Naive thymus-derived CD4-positive, alpha-beta T cell (primary cell): ENCODE measurements at places on chromosomes 2 and 18. TPM values are rescaled to one million over a fixed set of nuclear protein-coding genes. Genes with fewer than 3 reads are reported as not detected.

The CNGA3 gene
- not detected for polyA plus RNA-seq

The ALK gene
- polyA plus RNA-seq = 0.13 TPM

GRCh38 chr18:62877411-62878221 is 162.3 kb downstream of the PHLPP1 start:
- H3K27ac ChIP-seq = no peak overlapping the region
- no peaks in the 10 kb centered on the region for H3K27me3 ChIP-seq
- no peak overlapping the region for H3K4me3 ChIP-seq
- no peaks in the 10 kb centered on the region for H3K36me3 ChIP-seq
- no peak for DNase-seq

DNA sequence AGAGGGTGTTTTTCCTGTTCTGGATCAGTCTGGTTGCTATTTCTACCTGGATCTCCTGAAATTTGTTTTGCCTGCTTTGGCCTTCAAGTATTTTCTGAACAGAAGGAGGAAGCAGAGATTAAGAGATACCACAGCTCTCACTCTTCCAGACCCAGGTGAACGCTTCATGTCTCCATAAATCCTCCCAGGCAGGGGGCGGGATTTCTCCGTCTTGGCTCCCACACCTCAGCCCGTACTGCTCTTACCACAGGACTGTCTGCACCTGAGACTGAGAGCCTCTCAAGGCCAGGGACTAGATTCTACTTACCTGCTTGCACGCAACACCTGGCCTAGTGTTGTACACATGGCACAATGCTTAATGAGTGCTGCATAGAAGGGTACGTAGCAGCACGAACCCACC is 59.9 kb upstream of the LRPPRC start:
- H3K27ac ChIP-seq = no peak overlapping the region
- H3K4me1 ChIP-seq = no peaks in the 10 kb centered on the region
- no peak for DNase-seq
- no peaks in the 10 kb centered on the region for H3K36me3 ChIP-seq
- H3K4me3 ChIP-seq = no peak overlapping the region
- H3K27me3 ChIP-seq = no peaks in the 10 kb centered on the region

DNA sequence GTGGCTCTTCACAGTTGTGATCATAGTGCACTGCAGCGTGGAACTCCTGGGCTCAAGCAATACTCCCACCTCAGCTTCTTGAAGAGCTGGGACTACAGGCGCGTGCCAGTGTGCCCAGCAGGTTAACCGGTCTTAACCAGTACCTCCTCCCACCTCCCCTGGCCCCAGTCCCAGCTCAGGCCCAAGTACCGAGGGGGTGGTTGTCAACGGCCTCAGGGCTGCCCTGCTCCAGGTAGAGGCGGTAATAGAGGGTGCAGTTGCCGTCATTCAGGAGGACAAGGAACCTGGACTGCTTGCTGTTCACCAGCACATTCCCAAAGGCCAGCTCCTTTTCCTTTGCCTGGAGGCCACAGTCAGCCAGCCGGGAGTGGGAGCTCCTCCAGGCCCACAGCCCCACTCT is 19.7 kb downstream of the CFAP65 start:
- H3K36me3 ChIP-seq = no peaks in the 10 kb centered on the region
- H3K27ac ChIP-seq = no peak overlapping the region
- H3K4me3 ChIP-seq = no peak overlapping the region
- H3K4me1 ChIP-seq = no peaks in the 10 kb centered on the region

DNA sequence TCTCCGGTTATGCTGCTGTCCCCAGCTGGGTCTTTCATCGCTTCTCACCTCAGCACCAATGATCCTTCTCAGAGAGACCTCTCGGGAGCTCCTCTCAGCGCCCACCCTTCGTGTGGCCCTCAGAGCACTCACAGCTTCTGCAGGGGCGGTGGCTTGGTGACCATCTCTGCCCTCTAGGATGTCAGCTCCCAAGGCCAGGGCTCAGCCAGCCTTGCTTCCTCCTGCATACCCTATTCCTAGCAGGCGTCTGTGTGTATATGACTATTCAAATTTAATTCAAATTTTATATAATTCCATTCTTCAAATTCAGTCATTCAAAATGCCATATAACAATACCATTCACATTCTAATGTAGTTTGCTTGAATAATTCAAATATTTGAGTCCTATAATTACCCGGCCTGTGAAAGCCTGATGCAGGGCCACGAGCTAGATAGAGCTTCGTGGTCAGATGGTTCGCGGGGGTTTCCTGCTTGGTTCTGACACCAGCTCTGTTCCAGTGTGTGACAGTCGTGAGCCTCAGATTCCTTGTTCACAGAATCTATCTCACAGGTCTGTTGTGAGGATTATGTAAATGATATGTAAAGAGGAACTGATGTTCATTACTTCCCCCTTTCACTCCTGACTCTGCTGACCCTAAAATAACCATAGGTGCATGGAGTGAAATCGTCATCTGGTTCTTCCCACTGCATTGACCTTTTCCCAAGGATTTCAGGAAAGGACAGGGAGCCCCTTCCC is 94.0 kb upstream of the CNGA3 start:
- no peak for DNase-seq
- H3K27ac ChIP-seq = no peak overlapping the region
- H3K4me3 ChIP-seq = no peak overlapping the region
- H3K27me3 ChIP-seq = no peaks in the 10 kb centered on the region

The KIAA2012 gene
- polyA plus RNA-seq = not detected

- no peaks in the 10 kb centered on the region for H3K27me3 ChIP-seq
- H3K4me3 ChIP-seq = no peak overlapping the region
- no peak overlapping the region for H3K27ac ChIP-seq
Measured at GRCh38 chr2:13201924-13202323, 485.2 kb downstream of the TRIB2 start.

The ABCG5 gene
- not detected for polyA plus RNA-seq

GRCh38 chr2:186713691-186714090 is 19.8 kb downstream of the FAM171B start:
- no peaks in the 10 kb centered on the region for H3K4me1 ChIP-seq
- H3K36me3 ChIP-seq = no peaks in the 10 kb centered on the region
- H3K4me3 ChIP-seq = no peak overlapping the region
- H3K27ac ChIP-seq = no peak overlapping the region

The SLC9A2 gene
- not detected for polyA plus RNA-seq

The HOXD12 gene
- not detected for polyA plus RNA-seq

DNA sequence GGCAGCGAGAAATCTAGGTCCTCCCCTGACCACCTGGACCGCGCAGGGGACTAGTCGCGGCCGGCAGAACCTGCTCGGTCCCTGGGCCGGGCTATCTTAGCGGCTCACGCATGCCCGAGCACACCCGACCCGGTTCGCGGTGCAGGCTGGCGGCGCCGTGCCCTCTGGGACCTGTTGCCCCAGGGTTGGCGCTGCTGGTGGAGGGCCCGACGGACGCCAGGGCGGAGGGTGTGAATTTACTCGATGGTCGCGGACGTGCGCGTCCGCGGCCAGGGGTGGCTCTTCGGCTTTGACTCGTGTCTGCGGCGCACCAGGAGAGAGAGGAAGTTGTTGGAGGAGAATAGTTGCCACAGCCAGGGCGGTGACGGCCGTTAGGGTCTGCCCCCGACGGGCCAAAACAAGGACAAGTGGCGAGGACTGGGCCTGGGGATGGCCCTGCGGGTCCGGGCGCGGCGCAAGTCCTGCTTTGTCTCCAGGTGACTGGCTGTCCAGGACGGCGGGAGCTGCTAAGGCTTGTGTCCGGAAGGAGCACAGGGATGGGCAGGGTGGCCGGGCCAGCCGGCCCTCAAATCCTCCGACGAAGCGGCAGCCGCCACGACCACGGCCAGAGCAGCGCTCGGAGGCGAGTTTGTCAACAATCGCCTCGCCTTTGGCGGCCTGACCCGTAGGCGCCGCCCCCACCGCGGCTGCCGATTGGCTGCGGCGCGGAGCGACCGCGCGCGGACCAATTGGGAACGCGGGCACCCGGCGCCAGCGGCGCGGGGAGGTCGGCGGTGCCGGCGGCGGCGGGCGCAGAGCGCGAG is 1.3 kb downstream of the BCL2L11 start:
- peak; percentile 77 for DNase-seq
- H3K4me3 ChIP-seq = peak overlapping the region; percentile 87
- no peaks in the 10 kb centered on the region for H3K36me3 ChIP-seq
- H3K27ac ChIP-seq = peak overlapping the region; percentile 66
- H3K27me3 ChIP-seq = peaks cover 14% of the 10 kb centered on the region

DNA sequence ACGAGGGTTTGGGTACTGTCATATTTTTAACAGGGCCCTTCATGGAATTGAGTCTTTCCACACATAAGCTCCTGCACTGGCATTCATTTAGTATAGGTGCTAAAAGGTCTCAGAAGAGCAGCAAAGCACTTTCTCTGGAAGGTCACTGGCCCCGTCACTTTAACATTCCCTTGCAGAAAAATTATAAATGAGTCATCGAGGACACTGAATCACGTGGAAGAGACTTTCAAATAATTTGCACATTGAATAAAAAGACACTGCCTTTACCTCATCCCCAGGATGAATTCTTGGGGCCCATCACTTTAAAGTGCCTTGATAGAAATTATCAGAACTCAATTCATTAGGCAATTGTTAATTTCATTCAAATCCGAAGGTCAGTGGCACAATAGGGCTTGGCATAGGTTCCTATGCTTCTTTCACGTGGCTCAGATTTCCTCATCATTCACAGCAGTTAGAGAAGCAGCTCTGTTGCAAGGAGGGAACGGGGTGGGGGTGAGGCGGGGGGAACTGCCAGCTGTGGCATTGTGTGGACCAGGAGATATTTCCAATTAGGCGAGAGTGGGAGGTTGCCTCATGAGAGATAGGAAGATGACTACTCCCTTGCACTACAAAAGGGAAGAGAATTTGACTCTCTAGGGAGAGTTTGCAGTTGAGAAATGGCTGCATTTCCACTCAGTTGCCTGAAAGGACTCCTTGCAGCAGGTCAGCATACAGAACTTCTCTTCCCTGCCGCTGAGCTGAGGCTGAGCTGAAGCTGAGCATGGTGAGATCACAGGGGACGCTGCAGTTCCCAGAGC is 86.3 kb upstream of the NPAS2 start:
- H3K36me3 ChIP-seq = no peaks in the 10 kb centered on the region
- DNase-seq = no peak
- no peak overlapping the region for H3K27ac ChIP-seq
- H3K4me3 ChIP-seq = no peak overlapping the region
- no peaks in the 10 kb centered on the region for H3K27me3 ChIP-seq

GRCh38 chr2:116692988-116693387 is 1121.5 kb upstream of the DDX18 start:
- H3K4me3 ChIP-seq = no peak overlapping the region
- no peak for DNase-seq
- no peaks in the 10 kb centered on the region for H3K36me3 ChIP-seq

- no peaks in the 10 kb centered on the region for H3K27me3 ChIP-seq
- no peaks in the 10 kb centered on the region for H3K4me1 ChIP-seq
- no peak for DNase-seq
- no peak overlapping the region for H3K4me3 ChIP-seq
- peaks cover 16% of the 10 kb centered on the region for H3K36me3 ChIP-seq
- no peak overlapping the region for H3K27ac ChIP-seq
Measured at GRCh38 chr2:157741819-157742484, 113.3 kb upstream of the ACVR1C start.

The GAREM2 gene
- polyA plus RNA-seq = 2.4 TPM

DNA sequence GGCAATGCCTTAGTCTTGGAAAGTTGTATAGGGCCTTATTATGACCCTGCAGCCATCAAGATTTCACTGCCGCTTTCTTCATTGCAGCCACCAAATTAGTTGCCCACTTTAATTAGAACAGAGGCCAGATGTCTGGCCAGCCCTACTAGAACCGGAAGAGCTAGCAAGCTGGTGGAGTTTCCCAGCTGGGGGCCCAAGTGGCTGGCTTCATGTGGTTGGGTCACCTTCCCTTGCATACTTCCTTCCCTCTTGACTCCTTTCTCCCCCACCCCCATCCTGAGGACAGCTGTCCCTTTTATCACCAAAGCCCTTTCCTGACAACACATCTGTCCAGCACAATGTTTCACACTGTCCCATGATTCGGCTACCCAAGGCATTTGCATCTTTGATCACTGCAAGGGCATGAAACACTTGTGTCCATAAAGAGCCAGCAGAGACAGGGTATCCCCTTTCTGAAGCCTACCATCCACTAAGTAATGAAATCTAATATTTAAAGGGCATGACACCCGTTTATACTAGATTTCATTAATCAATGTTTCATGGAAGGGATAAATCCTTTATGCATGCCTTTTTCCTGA is 187.2 kb downstream of the BCL11A start:
- no peaks in the 10 kb centered on the region for H3K4me1 ChIP-seq
- H3K27me3 ChIP-seq = no peaks in the 10 kb centered on the region
- no peak overlapping the region for H3K27ac ChIP-seq
- H3K36me3 ChIP-seq = no peaks in the 10 kb centered on the region

DNA sequence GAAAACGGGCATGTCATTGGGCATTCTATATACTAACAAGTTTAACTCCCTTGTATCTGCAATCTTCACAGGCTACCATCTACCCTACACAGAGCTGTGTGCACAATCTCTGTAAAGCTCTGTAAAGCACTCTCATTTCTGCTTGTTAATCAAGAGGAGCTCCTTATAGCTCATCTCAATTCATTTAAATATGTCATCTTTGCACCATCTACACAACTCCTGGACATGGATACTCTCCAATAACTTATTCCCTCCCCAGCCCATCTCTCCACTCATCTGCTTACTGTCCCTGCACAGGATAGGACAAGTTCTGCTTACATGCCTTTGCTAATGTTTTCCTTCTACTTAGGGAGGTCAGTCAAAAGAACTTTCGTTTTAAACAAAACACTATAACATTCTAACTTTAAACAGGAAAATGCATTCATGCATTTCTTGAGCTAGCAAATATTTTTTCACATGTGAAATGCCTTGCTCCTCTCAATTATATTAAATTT is 61.4 kb downstream of the DPP4 start:
- H3K27ac ChIP-seq = peak overlapping the region; percentile 95
- no peak for DNase-seq
- H3K27me3 ChIP-seq = no peaks in the 10 kb centered on the region
- H3K36me3 ChIP-seq = peaks cover 3% of the 10 kb centered on the region

The MAPK4 gene
- polyA plus RNA-seq = not detected

The REG3A gene
- polyA plus RNA-seq = not detected

The LONRF2 gene
- not detected for polyA plus RNA-seq

- H3K36me3 ChIP-seq = no peaks in the 10 kb centered on the region
- no peak for DNase-seq
- peak within 1 kb of the TSS; percentile 100 for H3K4me3 ChIP-seq
- H3K27me3 ChIP-seq = no peaks in the 10 kb centered on the region
- H3K4me1 ChIP-seq = peaks cover 17% of the 10 kb centered on the region
- H3K27ac ChIP-seq = peak within 1 kb of the TSS; percentile 97
Measured at GRCh38 chr2:239400596-239401066, at the start of gene HDAC4. HDAC4 (minus strand) TSS chr2:239401020; CDS start chr2:239352699, 48,321 bp downstream.

The CHRND gene
- not detected for polyA plus RNA-seq

The CFAP210 gene
- not detected for polyA plus RNA-seq

The DNAJC5G gene
- polyA plus RNA-seq = not detected

DNA sequence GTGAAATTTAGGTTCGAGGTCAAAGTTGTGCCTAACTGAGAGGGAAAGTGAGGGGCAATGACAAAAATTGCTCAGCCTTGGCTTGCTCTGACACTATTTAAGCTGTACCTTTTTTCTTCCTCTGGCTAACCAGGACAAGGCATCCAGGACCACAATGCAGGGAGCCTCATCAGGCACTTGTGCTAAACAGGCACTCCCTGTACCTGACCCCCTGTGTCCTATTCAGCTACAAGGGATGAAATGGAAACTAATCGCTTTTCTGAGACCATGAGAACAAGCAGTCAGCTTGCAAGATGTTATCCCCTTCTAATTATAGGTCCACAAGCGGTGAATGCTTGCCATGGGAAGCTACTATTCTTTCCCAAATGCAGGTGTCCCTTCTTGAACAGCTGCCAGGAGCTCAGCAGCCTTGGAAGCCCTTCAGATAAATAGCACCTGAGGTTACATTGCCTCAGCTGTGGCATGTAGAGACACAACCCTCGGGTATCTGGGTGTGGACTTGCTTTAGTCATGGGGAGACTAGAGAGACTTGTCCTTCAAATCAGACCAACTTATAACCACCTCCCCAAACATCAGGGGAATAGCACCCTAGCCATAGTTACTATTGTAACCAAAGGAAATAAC is 19.1 kb upstream of the ITGA6 start:
- no peaks in the 10 kb centered on the region for H3K27me3 ChIP-seq
- H3K36me3 ChIP-seq = no peaks in the 10 kb centered on the region
- no peak overlapping the region for H3K4me3 ChIP-seq
- no peaks in the 10 kb centered on the region for H3K4me1 ChIP-seq
- no peak for DNase-seq
